ENCODE measurements at places on chromosomes 13 and 19.

GRCh38 chr13:106432636-106433035 lies 102.8 kb downstream of the EFNB2 start:
- DNase-seq: no peak

DNA sequence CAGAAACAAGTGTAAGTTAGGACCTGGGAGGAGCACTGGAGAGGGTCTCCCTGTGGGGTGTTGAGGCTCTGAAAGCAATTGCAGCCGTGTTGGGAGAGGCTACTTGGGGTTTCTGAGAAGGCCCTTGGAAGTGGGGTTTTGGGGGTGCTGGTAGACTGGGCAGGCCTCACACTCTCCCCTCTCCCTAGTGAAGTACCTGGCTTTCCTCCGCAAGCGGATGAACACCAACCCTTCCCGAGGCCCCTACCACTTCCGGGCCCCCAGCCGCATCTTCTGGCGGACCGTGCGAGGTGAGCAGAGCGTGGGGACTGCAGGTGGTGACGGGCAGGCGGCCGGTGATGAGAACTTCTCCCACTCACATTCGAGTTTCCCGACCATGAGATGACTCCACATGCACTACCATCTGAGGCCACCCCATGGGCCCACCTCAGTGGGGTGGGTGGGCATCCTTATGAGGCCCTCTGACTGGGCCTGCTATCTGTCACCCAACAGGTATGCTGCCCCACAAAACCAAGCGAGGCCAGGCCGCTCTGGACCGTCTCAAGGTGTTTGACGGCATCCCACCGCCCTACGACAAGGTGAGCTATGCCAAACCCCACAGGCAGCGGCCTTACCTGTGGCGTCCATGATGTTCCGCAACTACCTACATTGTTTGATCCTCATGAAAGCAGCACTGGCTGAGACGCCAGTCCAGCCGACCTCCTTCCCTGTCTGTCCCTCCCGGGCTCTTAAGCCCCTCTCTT lies 3.0 kb downstream of the RPL13A start:
- DNase-seq: no peak

GRCh38 chr19:1252821-1253513 lies 4.6 kb downstream of the MIDN start:
- peak; percentile 67 for DNase-seq

GRCh38 chr13:50129706-50130122 lies 114.5 kb downstream of the KCNRG start:
- DNase-seq: no peak

DNA sequence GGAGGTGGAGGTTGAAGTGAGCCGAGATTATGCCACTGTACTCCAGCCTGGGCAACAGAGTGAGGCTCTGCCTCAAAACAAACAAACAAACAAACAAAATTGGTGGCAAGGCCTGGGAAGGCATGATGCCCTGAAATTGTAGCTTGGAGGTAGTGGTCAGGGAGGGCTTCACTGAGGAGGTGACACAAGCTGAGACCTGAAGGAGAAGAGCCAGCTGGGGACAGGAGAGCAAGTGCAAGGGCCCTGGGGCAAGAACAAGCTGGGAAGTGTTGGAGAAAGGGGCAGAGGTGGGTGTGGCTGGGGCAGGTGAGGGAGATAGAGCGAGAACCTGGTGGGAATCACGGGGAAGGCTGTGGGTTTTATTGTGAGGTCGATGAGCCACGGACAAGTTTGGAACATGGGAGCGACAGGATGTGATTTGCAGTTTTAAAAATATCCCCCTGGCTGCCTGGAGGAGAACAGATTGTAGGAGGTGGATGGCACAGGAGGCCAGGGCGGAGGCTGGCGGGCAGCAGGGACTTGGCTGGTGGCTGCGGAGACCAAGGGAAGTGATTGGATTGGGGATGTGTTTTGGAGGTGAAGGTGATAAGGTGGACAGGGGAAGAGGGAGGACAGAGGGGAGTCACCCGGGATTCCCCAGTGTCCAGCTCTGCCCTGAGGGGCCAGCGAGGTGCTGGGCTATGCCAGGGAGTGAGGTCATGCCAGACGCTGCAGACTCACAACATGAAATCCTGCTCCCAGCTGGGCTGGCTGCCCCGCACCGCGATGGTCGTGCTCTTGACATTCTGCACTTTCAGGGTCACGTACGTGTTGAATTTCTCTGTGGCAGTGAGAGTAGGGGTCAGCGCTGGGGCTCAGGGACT lies 14.0 kb downstream of the UNC13A start:
- no peak for DNase-seq

DNA sequence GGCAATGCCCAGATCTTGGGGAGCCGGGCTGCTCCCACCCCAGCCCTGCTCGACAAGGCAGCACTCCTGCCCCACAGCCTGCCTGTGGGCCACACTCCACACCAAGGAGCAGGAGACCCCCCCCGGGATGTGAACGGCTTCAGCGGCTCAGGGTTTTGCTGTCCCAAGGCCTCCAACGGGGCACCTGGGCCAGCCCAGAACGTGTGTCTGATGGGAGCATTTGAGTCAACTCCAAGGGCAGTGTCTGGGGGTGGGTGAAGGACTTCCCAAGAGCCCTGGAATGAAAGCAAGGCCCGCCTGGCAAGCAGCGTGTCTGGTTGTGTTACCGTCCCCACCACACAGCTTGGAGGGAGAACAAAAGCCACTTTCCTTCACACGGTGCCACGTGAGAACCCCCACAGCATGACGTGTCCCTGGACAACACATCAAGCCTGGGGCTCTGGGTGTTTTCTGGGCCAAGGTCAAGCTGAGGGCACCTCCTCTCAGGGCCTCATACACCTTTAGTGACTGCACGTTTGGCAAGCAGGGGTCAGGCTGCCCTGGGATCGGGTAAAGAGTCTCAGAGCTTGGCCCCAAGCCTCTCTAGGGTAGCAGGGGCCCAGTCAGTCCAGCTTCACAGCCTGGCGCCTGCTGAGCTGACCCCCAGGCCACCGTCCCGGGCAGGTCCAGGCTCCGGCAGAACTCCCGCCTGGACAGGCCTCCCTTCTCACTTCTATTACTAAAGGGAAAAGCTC lies 6.0 kb downstream of the C13orf46 start:
- no peak for DNase-seq

DNA sequence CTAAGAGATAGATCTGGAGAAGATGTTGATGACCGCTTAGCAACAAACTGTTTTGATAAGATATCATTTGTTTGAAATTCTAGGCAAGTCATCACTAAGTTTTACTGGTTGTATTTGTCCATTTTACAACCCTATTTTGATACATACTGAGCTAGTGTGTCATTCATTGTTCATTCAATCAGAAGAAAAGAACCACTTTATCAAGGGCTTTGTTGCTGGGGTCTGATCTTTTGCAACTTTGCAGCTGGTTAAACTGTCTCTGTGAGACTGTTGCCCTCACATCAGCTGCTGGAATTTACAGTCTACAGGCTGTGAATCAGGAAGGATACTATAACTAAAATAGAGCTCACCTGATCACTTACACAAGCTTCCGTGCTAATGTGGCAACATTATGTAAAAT lies 290.5 kb downstream of the RFC3 start:
- DNase-seq: no peak

- DNase-seq: no peak
Measured at GRCh38 chr13:82480415-82480814, 1401.9 kb downstream of the SLITRK1 start.

DNA sequence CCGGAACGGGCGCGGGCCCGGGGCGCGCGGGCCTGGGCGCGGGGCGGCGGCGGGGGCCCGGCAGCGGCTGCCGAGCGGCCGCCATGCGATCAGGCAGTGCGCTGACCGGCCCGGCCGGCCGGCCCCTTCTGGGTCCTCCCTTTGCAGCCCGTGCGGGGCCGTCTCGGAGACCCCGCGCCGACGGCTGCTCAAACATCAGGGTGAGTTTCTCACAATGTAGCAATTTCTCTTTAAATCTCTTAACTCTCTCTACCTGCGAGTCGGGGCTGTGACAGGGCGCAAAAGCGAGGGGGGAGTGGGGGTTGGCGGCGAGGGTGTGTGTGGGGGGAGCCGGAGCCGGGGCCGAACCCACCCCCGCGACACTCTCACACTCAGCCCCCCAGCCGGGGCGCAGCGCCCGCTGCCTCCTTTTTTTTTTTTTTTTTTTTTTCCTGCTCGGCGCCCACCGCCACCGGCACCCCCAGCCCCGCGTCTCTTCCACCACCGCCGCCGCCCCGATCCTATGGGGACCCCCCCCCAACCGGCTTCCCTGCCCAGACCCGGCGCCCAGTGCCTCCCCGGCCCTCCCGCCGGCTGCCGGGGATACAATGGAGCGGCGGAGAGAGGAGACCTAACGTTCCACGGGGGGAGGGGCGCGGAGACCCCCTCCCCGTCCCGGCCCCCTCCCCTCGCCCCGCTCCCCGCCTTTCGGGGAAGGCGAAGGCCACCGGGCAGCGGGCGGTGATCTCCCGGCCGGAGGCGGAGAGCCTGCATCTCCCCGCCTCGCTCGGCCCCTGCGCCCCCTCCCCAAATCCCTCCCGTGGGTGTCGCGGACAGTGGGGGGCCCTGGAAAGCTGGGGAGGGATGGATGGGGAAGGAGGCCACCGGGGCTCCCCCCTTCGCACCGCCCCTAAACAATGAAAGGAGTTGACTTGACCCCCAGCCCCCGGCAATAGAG lies at the start of gene BICRA:
BICRA (plus strand) TSS at position 166 of the 937 bp plus-strand sequence. CDS start 64,441 bp downstream, outside the sequence.
- peak; percentile 78 for DNase-seq

DNA sequence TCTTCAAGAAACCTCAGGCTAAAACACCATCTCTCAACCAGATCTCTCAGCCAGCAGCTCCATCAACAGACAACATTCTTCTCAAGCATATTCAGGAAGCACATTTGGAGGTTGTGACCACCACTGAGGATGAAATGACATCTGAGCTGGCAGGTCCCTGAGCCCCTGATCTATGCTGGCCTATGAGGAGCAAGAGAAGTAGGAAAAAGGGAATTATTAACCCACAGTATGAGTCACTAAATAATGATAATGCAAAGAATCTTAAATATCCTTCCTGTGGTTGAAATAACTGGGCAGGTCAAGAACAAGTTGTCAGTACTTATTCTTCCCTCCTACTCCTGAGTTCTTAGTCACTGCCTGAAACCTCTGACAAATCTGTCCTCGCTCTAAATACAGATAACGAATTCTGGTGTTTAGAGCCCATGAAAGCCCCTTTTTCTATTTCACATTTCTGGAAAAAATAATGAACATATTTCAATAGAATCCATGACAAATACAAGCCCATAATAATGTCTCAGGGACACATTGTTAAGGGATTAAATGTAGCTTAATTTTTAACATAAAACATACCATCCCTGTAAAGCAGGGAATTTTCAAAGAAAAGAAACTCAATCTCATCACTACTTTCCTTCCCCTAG lies 225.8 kb upstream of the IRS2 start:
- DNase-seq: no peak

DNA sequence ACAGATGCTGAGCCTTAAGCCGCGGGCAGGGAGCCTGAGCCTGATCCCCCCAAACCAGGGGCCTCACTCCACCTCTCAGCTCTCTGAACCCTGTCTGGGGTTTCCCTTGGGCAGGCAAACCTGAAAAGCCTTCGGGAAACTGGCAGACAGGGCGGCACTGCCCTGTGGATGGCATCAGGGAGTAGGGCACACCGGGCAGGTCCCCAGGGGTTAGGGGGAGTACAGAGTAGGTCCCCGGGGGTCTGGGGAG lies 9.7 kb downstream of the MKNK2 start:
- DNase-seq: no peak
